T-helper 17 cell (primary cell): ENCODE measurements at places on chromosomes 1 and 21. TPM values are rescaled to one million over a fixed set of nuclear protein-coding genes. Genes with fewer than 3 reads are reported as not detected.

Gene TPRG1L
- total RNA-seq: 30.3 TPM

Gene HES4
- 10.5 TPM for total RNA-seq

Gene HS2ST1
- 12.0 TPM for total RNA-seq

Gene SASS6
- total RNA-seq: 2.7 TPM

Gene CLCNKB
- not detected for total RNA-seq
